ENCODE measurements at places on chromosomes 3 and 15.

DNA sequence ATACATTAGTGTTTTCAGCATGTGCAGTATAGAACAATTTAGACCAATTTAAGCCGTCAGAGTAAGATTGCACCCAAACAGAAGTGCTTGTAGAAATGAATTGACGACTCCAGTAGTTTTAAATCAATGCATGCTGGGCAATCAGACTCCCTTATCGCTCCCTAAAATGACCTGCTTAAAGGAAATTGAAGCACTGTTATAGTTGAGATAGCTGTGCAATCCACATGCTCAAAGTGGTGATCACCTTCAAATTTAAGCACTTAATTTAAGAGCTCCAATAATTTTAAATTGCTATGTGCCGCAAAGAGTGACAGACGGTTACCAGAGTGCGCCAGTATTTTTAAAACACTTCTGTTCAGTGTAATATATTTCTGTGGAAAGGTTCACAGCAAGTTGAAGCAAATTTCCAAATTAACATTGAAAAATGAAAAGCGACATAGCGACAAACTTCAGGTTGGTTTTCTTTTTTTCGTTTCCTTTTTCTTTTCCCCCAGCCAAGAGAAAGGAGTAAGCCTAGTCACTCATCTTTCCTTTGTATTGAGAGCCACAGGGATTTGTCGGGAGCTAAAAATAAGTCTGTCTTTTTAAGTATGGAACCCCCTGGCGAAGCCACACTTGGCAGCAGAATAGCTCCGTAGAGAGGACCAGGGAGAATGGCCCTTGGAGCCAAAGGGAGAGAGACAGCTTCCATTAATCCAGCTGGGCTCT is 436.4 kb upstream of the RBMS3 start:
- DNase-seq, result no peak

- no peak for DNase-seq
Observed at GRCh38 chr3:188421151-188421821, 267.3 kb downstream of the LPP start.

- DNase-seq, result no peak
Observed at GRCh38 chr3:141798448-141798845, 35.2 kb downstream of the GRK7 start.

- DNase-seq, result no peak
Observed at GRCh38 chr3:127175272-127175671, 17.7 kb upstream of the PRR23E start.

DNA sequence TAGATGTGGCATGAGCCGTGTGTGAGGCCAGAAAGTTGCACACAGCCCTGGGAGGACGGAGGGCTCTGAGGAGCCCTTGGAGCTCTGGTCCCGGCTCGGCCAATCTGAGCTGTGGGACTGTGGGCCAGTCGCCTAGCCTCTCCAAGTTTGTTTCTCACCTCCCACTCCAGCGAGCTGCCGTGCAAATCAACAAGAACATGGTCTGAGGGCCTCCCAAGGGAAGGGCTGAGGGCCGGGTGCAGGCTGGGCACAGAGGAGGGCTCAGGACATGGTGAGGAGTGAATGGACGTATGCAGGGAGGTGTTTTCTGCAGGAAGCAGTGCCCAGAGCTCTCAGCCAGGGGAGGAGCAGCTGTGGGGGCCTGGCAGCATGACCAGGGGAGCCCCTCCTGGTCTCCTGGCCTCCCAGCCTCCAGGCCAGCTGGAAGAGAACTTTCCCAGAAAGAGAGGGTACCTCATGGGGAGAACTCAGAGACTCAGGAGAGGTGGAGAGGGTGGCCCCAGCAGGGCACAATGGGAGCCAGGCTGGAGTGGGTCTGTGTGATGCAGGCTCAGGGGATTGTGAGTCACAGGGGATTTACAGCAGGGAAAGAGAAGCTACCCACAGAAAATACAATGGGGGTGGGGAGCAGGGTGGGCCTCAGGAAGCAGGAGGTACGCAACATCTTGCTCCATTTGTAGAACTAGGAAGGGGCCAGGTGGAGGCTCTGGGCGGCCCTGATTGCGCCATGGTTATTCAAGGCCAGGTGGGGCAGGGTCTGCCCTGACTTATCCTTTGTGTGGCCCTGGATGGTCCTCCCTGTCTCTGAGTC is 24.8 kb downstream of the PSTPIP1 start:
- DNase-seq, result no peak

DNA sequence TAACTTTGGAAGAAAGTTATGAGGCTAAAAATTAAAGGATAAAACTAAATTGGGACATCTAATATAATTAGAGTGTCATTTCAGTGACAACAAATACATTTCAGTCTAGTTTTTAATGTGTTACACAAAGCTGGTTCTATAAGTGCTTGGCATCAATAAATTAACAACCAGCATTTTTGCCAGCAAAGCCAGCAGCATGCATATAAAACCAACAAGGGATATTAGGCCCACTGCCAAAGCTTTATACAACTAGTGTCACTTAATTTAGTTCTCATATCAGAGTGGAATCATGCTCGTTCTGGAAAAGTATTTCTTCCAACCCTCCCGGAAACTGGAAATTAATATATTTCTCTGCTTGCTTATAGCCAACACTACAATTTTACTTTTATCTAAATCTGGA is 88.8 kb downstream of the THBS1 start:
- DNase-seq, result no peak

GRCh38 chr3:69699183-69699582 is 40.1 kb upstream of the MITF start:
- DNase-seq, result no peak

DNA sequence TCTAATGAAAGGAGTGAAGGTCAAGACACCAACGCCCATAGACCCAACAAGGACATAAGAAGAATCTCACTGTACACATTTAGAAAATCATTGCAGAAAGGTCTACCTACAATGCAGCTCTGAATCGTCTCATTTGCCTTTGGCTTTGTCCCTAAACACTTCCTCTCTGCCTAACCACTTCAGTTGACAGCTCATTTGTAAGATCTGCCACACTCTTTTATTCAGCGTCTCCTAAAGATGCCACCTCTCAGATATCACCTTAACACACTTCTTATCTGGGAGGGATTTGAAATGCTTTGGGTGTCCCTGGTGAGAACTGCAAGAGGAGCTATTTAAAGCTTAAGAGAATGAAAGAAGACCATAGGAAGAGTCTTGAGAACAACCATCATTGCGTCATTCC is 38.7 kb downstream of the RAB27A start:
- no peak for DNase-seq

DNA sequence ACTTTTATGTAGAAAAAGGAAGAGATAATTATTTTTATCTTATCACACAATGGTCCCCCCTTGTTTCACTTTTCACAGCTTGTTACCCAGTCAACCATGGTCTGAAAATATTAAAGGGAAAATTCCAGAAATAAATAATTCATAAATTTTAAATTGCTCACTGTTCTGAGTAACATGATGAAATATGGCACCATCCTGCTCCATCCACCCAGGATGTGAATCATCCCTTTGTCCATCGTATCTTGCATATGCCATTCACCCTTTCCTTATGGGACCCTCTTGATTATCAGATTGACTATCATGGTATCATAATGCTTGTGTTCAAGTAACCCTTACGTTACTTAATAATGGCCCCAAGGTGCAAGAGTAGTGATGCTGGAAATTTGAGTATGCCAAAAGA is 43.7 kb downstream of the ANKRD28 start:
- no peak for DNase-seq

DNA sequence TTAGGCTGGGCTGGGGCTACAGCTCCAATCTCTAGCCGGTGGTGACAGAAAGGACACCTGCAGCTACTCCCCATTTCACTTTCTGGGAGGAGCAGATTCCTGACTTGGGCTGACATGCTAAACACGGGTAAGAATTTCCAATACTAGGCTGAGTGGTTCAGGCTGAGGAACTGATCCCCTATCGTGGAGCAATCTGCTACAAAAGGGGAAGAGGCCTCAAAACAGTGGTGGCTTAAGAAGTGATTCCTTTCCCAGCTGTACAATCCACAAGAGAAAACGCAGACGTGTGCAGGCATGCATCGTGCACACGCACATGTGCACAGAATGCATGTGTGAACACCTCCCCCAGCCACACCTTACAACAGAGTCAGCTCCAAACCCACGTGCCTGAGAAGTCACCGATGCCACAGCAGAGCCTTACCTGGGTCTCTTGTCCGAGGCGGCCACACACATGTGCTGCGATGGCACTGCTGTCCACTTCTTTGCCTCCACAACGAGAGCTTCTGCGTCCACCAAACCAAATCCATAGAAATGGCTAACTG is 86.7 kb upstream of the SNRPA1 start:
- DNase-seq, result no peak

DNA sequence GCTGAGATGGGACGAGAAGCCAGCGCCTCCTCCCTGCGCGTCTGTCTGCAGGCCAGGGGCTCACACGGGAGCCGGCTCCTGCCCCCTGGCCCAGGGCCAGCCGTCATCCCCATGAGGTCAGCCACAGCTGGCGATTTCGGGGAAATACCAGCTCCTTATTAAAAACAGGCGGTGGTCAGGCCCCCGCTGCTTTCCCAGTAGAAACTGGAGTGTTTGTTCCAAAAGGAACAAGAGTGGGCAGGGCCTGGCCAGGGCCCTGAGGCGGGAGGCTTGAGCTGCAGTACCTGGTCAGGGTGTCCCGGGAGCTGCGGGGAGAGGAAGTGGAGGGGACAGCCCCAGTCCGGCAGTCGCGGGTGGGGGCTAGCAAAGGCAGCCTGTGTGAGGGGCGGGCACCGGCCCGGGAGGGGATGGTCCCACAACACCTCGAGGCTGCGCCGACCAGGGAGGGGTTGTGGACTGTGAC is 17.8 kb downstream of the MYL3 start:
- no peak for DNase-seq

DNA sequence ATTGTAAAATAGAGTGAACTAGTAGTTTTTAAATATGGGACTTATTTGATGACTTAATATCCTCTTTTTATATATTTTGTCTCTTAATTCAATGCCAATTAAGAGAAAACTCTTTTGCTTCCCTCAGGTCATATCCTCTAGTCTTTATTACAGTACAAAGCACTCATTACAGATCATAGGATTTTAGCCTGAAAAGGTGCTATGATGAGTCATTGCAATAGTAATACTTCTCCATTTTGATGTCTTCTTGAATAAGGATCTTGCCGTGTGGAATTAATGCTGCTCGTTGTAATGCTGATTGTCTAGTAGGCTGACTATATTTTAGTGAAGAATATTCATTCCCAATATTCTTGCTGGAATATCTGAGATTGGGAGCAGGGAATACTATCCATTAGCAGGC is 612.2 kb upstream of the GOLIM4 start:
- DNase-seq, result no peak
